ENCODE measurements at places on chromosomes 11 and 22. TPM values are rescaled to one million over a fixed set of nuclear protein-coding genes. Genes with fewer than 3 reads are reported as not detected.

DNA sequence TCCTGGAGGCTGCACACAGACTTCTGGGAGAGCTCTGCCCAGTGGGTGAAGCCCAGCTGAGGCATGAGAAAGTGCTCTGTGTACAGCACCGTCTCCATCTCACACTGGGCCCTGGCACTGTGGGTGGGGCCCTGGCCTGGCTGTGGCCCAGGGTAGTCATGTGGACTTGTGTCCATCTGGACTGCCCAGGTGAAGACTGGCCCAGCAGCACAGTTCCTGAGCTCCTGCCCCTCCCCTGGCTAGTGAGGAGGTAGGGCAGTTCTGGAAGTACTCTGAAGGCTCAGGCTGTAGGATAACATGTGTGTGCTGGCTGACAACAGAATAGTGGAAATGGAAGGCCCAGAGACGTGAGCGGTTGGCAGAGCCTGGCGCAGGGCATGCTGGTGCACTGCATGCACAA lies 35.4 kb downstream of the RSPH14 start:
- no peaks in the 10 kb centered on the region for H3K4me1 ChIP-seq
- no peak overlapping the region for H3K27ac ChIP-seq
- no peak overlapping the region for H3K4me3 ChIP-seq
- DNase-seq = no peak

DNA sequence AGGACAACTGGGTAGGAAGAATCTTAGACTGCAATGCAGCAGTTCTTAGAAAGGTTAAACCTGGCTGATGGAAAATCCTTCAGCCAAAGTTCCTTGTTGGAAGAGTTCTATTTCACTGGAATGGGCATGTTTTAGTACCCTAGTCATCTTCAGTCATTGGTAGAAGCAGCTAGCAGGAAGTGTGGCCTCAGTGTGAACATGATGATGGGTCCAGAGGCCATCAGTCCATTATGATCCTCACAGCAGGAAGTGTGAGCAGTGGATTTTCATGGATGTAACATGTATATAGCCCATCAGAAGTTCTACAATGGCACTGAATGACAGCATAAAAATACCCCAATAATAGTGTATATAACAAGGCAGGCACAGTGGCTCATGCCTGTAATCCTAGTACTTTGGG lies 35.9 kb upstream of the PDE3B start:
- no peaks in the 10 kb centered on the region for H3K27me3 ChIP-seq
- H3K4me3 ChIP-seq = no peak overlapping the region
- H3K36me3 ChIP-seq = peaks cover 78% of the 10 kb centered on the region
- H3K27ac ChIP-seq = no peak overlapping the region

HPX gene
- total RNA-seq = 0.76 TPM

RPL3 gene
- 1,769 TPM for total RNA-seq

All from activated CD8-positive, alpha-beta memory T cell treated with anti-CD3 and anti-CD28 coated beads, Interleukin-2, amount 10 ng/mL, durations not matched to agents 7 days and 5 days (primary cell).